ENCODE measurements at places on chromosomes 12 and 14.
A peak's percentile ranks its signal among the peaks of the same experiment; 100 is the strongest.

DNA sequence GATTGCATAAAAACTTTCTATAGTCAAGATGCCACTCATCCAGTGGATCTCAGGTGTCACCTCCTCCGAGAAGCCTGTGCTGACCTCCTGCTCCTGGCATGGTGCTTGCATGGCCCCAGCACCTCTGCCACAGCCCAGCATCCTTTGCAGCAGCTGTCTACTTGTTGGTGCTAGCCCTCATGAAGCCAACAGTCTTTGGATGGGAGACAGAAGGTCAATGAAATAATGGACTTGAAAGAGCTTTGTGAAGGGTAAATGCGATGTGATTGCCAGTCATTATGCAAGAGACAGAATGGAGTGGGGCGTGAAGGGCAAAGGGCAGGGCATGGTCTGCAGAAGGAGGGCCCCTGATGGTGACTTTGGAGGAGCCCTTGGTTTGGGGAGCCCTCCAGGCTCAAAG is 63.0 kb upstream of the CLMN start:
- DNase-seq: no peak

GRCh38 chr12:100295764-100296555 is 29.0 kb downstream of the SCYL2 start:
- DNase-seq: no peak

- DNase-seq: no peak
Measured at GRCh38 chr14:31787377-31787776, 226.2 kb downstream of the NUBPL start.

DNA sequence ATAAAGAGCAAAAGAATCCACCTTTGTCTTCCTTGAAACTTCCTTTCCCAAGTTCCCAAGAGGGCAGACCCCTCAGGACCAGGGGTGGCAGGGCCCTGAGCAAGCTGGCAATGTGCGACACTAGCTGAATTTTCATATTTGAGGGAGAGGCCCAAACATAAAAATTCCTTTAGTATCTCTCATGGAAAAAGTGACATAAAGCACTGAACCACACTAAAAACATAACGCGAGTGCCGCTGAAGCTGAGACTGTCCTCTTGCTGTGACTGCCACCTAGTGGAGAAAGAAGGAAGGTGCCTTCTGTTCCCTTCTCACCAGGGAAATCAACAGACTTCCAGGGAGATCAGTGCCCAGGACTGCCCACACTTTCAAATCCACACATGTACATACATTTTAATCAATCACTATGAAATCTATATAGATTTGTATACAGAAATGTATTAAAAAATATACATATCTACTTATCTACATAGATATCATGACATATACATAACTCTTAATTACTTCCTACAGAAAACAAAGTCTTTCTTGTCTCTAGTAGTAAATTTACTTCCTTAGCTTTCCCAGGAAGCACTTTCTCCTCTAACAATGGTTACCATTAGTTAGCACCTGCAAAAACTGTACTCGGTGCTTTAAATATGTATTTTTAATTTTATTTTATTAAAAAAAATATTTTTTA is 53.8 kb downstream of the SSH1 start:
- DNase-seq: peak; percentile 80

- DNase-seq: no peak
Measured at GRCh38 chr12:124573839-124574786, 6.7 kb upstream of the NCOR2 start.

GRCh38 chr12:53674977-53675700 is 744 bp downstream of the ATP5MC2 start:
- no peak for DNase-seq

DNA sequence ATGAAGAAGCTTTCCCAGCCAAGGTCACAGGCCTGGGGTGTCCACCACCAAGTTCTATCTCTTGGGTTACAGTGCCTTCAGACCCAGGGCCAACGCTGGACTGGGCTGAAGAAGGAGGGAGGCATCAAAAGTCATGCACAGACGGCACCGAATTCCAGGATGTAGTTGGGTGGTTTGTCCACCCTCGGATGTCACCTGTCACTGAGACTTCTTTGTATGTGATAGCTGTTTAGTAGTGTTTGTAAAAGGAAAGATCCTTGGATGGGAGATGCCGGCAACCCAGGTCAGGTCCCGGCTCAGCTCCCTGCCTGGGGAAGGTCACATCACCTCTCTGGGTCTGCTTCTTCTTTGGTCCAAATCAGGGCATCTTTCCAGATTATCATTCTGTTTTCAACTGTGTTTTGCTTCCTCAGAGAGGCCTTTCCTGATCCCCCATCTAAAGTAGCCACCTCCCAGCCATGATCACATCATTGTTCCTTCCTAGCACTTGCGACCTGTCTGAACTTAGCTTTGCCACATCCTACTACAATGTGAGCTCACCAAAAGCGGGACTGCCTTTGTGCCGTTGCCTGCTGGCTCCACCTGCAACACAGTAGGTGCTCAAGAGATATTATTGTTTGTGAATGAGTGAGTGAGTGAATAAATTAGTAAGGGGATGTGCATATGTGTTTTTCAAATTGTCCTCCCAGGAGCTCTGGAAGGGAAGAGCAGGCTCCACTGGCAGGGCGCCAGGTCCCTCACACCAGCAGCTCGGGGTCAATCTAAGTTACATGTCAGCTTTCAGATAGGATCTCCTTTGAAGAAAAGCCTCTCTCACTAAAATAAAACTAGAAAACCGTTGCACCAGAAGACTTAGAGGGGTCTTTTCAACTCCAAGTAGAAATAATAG is 2.1 kb downstream of the TSPAN11 start:
- no peak for DNase-seq

GRCh38 chr14:91369628-91370445 is 47.8 kb downstream of the CCDC88C start:
- peak; percentile 46 for DNase-seq

GRCh38 chr14:97697772-97698171 is 900.6 kb downstream of the VRK1 start:
- peak; percentile 55 for DNase-seq

DNA sequence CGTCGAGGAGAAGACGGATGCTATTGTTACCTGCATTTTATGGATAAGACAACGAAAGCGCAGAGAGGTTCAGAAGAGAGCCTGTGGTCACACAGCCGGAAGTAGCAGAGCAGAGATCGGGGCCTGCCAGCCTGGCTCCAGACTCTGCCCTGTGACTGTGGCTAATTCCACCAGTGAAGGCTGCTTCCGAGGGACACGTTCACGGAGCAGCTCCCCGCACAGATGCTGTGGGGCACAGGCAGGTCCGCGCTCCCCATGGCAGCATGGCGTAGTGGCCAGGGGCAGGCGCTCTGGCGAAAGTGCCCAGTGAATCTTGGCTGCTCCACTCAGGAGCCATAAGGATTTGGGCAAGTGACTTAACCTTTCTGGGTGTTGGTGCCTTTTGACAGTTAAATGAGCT is 9.8 kb downstream of the RIMBP2 start:
- DNase-seq: no peak
